ENCODE measurements at places on chromosomes 4 and X. TPM values are rescaled to one million over a fixed set of nuclear protein-coding genes. Genes with fewer than 3 reads are reported as not detected.

Gene ABHD18
- 24.3 TPM for total RNA-seq

Gene ELK1
- total RNA-seq: 14.8 TPM

Gene BMP15
- not detected for total RNA-seq

Gene SGCB
- 65.5 TPM for total RNA-seq

Gene PNMA6F
- total RNA-seq: 0.16 TPM

Gene SHROOM3
- total RNA-seq: 17.8 TPM

DNA sequence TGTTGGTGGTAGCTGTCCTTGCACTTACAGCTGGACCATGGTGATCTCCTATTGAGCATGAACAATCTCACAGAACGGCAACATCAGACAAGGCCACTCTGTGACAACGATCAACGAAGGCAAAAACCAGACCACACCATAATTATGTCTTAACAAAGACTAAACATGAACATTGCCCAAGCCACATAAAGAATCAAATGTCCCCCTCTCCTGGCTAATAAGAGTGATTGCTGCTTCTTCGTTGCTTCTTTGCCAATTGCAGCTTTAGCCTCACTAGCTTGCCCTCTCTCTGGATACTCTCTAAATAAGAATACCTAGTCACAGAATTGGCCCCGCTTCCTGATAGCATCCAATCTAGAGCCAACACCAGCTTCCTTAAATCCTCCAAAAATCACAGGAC lies 41.5 kb upstream of the PGRMC1 start:
- no peak for DNase-seq

DNA sequence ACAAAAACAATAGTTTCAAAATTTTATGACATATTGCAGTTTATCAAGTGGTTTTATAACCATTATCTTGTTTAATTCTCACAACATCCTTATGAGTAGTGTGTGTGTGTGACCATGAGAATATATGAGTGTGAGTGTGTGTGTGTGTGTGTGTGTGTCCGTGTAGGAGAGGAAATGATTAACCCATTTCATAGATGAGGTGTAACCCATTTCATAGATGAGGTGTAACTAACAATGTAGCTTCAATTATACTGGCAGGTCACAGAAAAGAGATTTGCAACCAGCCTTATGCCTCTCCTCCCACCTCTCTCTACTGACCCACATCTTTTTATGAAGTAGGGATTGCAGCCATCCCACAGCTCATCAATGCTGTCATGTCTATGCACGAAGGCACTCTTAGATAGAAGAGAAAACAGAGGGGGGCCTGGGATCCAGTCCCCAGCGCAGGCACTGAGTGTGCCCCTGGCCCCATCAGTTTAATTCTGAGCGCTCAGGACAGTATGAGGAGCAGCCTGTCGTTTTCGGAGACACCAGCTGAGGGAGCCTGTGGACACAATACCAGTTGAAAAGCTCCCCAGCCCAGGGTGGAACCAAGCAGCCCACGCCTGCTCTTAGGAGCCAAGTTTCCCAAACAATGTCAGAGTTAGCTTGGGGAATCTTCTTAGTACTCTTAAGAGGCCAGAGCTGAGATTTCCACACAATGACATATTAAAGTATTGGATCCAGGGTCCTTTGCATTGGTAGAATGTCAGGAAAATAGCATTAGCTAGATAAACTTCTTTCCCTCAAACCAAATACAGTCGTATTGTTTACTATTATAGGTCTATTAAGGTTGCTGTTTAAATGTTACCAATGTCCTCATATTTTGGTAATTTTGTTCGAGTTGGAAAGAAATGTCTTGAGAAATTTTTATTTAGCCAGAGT lies 88.6 kb downstream of the PALLD start:
- peak; percentile 14 for DNase-seq

- DNase-seq: no peak
These were observed 454 bp downstream of the LETM1 start for GRCh38 chr4:1855333-1856070.

- no peak for DNase-seq
These were observed 9.4 kb upstream of the CPLX1 start for GRCh38 chr4:835148-836002.

DNA sequence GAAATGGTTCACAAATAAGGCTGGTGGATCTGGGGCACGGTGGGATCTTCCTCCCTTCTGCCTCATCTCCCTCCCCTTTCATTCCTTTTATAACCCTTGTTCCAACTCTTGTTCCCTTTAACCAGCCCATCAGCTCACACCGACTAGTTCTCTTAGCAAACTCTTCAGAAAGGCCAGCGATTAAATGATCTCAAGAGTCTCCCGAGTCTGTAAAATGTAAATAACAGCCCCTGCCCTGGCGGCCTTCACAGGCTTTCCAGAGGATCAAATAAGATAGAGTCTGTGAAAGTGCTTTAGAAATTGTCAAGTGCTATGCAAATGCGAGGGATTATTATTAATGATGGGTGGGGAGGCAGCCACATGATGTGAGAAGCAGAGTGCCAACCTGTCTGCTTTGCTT lies 27.1 kb downstream of the TSC22D3 start:
- DNase-seq: no peak

DNA sequence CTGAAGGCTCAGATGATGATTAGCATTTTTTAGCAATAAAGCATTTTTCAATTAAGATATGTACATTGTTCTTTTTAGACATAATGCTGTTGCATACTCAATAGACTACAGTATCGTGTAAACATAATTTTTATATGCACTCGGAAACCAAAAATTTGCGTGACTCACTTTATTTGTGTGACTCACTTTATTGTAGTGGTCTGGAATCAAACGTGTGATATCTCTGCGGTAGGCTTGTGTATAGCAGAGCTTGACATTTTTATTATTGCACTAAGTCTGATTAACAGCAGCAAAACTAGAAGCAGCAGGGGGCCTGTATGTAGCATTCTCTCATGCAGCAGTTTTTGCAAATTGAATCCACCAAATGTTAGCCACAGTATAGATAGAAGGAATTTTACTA lies 119.1 kb upstream of the PRDX4 start:
- DNase-seq: no peak

Measured in occipital lobe (tissue), 3 donors.